ENCODE measurements at places on chromosomes 5 and 9.

- no peak for DNase-seq
Measured at GRCh38 chr5:167790462-167791260, 500.8 kb upstream of the WWC1 start.

DNA sequence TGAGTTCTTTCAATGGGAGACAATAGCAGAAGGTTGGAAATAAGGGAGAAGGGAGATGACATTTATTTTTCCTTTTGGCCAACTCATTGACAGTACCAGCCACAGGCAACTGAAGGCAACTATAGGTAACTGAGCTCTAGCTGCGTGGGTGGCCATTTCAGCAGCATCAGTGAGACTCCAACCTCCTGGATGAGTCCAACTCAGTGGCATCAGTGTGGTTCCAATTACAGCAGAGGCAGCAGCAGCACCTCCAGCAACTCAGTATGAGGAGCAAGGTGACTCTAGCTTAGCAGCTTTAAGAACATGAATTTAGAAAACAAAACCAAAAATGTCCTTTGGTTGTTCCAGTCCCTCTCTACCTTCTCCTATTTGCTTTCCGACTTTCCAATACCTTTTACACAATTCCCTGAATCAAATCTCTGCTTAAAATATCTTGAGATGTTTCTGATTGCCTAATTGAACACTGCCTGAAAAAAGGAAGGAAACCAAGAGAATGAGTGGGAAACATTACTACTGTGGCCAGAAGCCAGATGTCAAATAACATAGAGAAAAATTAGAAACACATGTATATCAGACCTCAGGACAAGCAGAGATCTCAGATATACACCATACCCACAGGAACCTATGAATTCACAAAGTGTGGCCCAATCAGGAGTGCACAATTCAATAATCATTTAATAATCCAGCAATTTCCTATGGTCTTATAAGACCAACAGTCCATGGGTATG is 166.5 kb upstream of the RORB start:
- DNase-seq: no peak

DNA sequence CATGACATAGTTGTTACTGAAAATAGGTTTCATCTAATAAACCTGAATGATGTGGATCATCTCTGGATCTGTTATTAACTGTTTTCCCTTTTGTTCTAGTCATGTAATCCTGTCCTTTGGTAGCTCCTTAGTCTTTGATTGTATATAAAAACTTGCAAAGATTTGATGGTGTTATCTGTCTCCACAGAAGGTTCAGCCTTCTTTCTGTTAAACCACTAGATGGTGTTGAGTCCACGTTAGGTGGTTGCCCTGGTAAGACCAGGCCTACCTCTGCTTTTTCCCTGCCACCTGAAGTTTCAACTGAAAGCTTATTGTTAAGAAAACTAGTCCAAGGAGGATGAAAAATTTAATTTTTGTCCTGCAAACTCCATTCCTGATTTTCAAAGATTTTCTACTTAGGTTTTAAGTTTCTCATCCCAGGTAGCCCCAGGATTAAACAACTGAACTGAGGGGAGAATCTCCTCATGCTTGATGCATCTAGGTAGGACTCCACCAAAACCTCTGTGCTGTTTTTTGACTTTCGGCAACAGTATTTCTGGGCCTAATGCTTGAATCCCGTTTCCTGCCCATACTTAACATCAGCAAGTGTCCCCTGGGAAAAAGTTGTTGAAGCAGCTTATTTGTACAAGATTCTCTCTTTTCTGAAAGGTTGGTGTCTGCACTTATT is 68.5 kb downstream of the RICTOR start:
- no peak for DNase-seq

GRCh38 chr5:74017786-74018211 is 391.8 kb downstream of the ARHGEF28 start:
- no peak for DNase-seq

GRCh38 chr5:141780952-141781781 is 97.0 kb downstream of the PCDH1 start:
- no peak for DNase-seq

- DNase-seq: no peak
Measured at GRCh38 chr5:179267071-179267670, 78.1 kb downstream of the ADAMTS2 start.

DNA sequence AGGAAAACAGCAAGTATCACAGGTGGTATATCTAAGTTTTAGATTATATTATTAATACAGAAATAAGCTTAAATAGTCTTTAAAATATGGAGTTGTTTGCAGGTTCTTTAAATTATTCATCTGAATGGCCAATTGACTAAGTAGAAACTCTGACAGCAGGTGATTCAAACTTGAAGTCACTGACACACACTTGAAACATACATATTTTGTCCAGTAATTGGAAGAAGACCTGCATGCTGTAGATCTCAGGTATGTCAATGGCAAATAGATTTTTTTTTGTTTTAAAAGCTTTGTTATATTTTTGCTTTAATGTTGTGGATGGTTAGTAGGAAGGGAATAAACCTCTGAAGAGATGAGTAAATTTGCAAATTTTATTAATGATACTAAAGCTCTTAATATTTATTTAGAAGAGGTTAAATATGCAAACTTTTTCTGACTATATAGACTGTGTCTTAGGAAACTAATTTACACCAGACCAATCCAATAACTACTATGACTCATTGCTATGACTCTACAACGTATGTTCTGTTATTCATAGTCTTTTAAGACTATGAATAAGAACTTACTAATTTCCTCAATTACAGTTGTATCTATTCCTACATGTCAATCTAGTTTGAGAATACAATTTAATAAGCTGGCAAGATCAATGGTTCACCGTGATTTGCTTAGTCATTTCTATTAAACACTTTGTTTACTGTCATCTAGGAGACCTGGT is 53.9 kb upstream of the RORB start:
- DNase-seq: no peak

GRCh38 chr5:96476654-96477053 is 43.6 kb upstream of the PCSK1 start:
- DNase-seq: no peak

- no peak for DNase-seq
Measured at GRCh38 chr9:127809002-127809539, 6.4 kb downstream of the FPGS start.

- DNase-seq: no peak
Measured at GRCh38 chr9:6113312-6113711, 97.9 kb upstream of the RANBP6 start.

- no peak for DNase-seq
Measured at GRCh38 chr5:172380987-172381643, 73.2 kb downstream of the SH3PXD2B start.

DNA sequence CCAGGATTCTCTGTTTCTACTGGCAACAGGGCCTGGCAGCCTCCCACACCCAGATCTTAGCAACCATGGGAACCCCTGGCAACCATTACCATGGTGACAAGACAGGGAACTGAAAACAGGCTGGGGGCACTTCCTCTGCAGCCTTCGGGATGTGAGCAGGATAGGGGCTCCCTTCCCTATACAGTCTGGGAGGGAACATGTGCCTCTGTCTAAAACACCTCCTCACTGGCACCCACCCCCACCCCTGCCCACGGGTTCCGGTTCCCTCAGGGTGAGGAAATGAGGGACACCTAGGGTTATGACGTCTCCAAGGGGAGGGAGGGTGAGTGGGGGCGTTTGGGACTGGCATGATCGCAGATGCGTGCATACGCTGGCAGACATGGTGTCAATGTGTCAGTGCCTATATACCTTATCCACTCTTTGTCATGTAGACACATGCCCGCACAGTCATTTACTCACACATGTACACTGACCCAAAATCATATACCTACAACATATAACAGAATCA is 3.0 kb upstream of the DNAJB5 start:
- no peak for DNase-seq

DNA sequence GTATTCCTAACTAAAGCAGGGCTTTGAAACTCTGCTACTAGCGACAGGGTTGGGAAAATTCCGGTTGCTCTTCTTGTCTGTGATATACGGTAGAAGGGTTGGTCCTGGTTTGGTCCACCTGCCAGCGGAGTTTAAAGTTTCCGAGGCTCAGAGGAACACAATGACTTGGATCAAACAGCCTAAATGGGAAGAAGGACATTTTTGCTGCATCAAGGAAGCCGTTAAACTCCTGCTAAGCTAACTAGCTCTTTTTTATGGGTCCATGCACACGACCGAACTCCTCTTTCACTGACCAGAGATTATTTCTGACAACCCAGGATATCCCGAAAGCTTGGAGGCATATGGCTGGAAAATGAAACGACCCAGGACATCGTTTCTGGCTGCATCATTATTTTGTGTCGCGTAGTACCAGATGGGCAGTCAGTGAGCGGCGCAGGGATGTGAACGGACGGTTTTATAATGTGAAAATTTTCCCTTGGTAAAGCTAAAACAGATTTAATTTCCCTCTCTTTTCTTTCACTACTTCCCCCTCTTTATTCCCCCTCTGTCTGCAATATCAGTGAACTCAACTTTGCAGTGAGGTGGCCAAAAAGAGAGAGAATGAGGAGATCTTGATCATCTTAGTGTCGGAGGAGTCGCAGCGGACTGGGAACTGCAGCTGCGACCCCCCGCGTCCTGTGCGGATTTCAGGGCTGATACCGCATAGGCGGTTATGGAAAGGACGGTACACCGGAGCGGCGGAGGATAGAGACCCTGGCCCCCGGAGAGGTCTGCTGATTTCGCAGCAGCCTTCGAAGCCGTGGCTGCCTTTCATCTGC is at the start of gene LURAP1L:
LURAP1L (plus strand) TSS at position 160 of the 818 bp plus-strand sequence. CDS start 696 bp downstream, outside the sequence.
- no peak for DNase-seq

- DNase-seq: no peak
Measured at GRCh38 chr5:58462623-58463230, 2.8 kb upstream of the PLK2 start.

- no peak for DNase-seq
Measured at GRCh38 chr5:135032999-135033861, 798 bp downstream of the PITX1 start.

DNA sequence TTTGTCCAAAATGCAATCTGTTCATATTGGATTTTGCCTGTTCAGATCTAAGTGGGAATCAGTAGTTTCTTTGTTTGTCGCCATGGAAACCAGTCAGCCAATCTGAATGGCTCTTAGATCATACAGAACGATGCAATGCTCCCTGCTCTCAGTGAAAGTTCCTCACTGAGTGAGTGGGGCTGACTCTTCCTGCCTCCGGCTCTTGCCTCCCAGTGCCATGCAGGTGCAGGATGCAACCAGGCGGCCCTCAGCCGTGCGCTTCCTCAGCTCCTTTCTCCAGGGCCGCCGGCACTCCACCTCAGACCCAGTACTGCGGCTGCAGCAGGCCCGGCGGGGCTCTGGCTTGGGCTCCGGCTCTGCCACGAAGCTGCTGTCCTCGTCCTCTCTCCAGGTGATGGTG is at the start of gene PTPDC1:
PTPDC1 (plus strand) TSS at position 151 of the 400 bp plus-strand sequence; CDS start at position 218, 67 bp downstream.
- DNase-seq: no peak

- no peak for DNase-seq
Measured at GRCh38 chr5:108523360-108523759, 141.5 kb upstream of the FBXL17 start.

- DNase-seq: no peak
Measured at GRCh38 chr9:33139421-33140228, 27.5 kb downstream of the B4GALT1 start.

DNA sequence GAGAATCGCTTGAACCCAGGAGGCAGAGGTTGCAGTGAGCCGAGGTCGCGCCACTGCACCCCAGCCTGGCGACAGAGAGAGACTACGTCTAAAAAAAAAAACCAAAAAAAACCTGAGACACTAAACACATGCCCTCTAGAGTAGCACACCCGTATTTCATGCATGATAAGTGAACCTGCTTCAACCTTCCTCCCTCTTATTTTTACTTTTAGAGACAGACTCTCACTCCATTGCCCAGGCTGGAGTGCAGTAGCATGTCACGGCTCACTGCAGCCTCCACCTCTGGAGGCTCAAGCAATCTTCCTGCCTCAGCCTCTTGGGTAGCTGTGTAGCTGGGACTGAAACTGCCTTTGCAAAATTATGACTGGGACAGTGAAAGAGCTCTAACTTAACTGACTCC is 17.6 kb upstream of the NANS start:
- no peak for DNase-seq

DNA sequence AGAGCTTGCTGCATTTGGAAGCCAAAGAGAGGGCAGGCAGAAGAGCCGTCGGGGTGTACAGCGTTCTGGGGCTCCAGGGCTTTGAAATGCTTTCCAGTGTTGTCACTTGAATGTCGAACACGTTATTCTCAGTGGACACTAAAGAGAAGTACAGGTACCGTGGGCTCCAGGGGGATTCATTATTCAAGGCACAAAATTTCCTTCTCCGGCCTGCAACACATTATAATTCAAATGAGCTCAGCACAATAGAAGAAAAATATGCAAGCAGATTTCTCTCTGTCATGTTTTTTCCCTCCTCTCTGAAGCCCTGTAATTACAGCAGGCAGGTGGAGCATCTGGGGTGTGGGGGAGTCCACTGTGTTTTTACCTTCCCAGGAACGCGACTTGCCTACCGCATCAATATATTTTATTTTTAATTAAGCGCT is 293.1 kb downstream of the ZSWIM6 start:
- no peak for DNase-seq

GRCh38 chr9:82894961-82895821 is 167.8 kb downstream of the RASEF start:
- no peak for DNase-seq
